ENCODE measurements at places on chromosomes 4 and X.

- no peak for DNase-seq
Measured at GRCh38 chr4:98780926-98781325, 122.5 kb upstream of the TSPAN5 start.

DNA sequence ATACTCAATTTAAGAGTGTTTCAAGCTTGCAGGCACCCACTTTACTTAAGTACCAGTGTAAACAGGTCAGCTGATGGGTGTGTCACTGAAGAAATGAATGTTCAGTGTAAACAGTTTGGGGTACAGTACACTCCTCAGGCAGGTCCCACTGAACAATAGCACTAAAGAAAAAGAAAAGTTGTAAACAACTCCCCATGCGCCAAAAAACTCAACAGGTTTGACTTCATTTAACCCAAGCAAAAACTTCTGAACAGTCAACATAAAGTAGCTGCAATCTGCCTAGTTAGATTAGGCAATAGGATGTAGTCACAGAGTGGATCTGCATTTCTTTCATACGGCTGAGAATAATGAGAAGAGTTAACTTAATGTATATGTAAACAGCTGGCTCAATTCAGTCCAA is 93.2 kb downstream of the FAM13A start:
- no peak for DNase-seq

DNA sequence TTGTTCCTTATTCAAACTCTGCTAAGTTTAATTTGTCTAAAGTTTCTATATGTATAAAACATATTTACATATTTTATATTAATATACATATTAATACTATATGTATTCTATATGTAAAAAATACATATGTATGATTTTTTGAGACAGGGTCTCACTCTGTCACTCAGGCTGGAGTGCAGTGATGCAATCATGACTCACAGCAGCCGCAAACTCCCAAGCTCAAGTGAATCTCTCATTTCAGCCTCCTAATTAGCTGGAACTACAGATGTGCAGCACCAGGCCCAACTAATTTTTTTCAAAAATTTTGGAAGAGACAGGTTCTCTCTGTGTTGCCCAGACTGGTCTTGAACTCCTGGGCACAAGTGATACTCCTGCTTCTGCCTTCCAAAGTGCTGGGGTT is 684.9 kb downstream of the TRAM1L1 start:
- no peak for DNase-seq

- no peak for DNase-seq
Measured at GRCh38 chrX:108558217-108558616, 118.6 kb downstream of the COL4A5 start.

All from CD4-positive, alpha-beta T cell treated with Interleukin-17A for 1 hour (primary cell).